Lung microvascular endothelial cell (primary cell): ENCODE measurements at places on chromosomes 1 and 21.

DNA sequence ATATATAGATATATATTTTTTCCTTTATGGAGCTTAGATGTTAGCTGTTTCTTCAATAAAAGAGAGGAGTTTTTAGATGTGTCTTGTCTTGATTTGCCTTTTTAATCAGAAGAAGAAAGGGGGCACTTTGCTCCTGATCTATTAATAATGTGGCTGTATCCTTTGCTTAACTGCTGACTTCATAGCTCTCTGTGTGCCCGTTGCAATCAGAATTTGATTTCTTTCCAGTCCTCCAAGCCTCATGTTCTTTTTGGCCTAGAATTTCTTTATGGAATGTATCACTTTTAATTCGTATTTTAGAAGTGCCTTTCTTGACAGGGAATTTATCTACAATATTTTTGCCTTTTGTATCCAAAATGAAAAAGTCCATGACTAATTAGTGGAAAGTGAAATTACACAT lies 85.3 kb downstream of the C1orf21 start:
- no peak for DNase-seq

DNA sequence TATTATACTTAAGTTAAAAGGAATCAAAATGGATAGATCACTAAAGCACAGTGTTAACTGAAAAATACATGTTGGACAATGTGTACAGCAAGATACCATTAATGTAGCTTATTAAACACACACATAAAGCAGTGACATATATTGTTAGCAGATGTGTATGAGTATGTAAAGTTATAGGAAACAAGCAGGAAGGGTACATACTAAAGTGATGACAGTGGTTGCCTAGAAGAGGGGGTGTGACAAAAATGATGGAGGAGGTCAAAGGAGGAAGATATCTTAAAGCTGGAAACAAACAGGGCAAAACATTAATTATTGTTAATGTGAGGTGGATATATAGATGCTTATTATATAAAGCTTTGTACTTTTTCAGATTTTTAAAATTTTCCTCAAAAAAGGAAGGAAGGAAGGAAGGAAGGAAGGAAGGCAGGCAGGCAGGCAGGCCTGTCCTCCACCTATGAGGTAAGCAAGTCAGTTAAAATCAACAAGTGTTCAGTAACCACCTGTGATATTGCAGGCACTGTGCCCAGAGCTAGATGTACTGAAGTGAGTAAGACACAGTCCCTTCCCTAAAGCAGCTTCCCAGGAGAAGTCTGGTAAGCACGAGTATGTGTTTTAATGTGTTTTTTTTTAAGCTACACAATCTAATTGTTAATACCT lies 252.9 kb upstream of the NR5A2 start:
- peak; percentile 79 for DNase-seq

- DNase-seq = no peak
Measured at GRCh38 chr1:162557536-162557935, 4.0 kb upstream of the UAP1 start.

GRCh38 chr1:201637282-201638079 lies 98.6 kb downstream of the NAV1 start:
- peak; percentile 55 for DNase-seq

DNA sequence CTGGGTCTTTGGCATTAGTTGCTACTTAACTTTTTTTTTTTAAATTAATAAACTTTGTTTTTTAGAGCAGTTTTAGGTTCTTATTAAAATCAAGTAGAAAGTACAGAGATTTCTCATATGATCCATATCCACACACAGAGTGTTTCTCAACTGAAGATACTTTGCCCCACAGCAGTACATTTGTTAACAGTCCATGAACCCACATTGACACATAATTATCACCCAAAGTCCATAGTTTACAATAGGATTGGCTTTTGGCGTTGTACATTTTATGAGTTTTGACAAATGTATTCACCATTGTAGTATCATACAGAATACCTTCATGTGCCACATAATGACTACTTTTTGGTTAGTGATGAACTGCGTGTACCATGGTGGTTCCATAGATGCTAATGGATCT lies 106.8 kb downstream of the ADGRL2 start:
- DNase-seq = no peak

DNA sequence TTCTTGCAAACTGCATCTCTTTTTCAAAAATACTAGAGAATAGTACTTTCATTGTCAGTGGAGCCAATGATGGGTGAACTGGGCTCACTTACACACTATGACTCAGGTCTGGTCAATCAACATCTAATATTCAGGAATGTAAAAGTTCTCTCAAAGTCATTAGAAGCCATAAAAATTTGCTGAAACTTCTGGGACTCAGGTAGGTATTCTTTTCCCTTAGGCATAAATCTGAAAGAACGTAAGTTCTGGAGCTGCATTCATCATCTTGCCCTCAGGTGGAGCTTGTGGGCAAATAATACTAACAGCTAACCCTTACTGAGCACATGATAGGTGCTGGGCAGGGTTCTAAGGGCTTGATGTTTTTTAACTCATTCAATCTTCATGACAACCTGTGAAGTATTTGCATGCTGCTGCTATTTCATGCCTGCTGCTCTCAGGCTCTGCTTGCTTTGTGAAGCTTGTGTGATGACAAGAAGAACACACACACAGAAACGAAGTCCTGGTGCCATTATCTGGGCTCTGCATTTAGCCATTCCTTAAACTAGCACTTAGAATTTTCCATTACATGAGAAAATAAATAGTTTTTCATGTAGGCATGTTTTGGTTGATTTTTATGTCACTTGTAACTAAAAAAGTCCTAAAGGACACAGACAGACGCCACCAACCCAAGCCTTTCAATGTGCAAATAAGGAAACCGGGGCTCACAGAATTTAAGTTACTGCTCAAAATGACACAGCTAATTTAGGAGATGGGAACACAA lies 394.2 kb upstream of the LYPLAL1 start:
- no peak for DNase-seq

- DNase-seq = no peak
Measured at GRCh38 chr1:50699795-50700194, 260.3 kb downstream of the FAF1 start.

GRCh38 chr1:11772458-11772857 lies 10.5 kb downstream of the C1orf167 start:
- no peak for DNase-seq

DNA sequence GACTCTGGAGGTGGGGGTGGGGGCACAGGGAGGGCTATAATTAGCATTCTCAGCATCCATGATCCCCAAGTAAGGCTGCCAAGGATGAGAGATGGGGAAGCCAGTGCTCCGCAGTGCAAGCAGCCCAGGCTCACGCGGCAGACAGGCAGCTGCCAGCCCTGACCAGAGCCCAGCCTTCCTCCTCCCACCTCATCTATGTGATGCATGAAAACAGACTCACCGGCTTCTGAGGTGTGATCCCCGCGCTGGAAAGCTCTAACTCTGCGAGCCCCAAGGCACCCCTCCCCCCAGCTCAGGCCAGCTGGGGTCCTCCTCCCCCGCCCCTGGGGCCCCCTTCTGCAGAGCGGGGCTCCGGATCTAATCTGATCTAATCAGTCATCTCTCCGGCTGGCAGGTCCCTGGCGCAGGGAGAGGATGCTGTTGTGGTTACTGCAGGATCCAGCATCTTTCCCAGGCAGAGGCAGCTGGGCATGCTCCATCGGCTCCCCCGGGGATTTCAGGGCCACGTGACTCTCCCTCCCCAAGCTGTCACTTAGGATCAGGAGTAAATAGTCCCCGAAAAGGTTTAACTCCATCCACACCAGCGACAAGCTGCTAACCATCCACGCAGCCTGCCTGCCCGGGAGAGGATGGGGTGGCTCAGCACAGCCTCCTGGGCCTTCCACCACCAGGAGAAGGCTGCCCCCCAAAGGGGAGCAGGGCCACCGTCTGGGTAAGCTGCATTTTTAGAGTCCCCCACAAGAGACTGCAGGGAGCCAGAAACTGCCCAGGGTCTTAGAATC lies at the start of gene PLEKHA6:
Gene PLEKHA6, minus strand, starts transcription at position 456 of the 782 bp plus-strand sequence. CDS start 86,202 bp downstream, outside the sequence.
- peak; percentile 48 for DNase-seq

DNA sequence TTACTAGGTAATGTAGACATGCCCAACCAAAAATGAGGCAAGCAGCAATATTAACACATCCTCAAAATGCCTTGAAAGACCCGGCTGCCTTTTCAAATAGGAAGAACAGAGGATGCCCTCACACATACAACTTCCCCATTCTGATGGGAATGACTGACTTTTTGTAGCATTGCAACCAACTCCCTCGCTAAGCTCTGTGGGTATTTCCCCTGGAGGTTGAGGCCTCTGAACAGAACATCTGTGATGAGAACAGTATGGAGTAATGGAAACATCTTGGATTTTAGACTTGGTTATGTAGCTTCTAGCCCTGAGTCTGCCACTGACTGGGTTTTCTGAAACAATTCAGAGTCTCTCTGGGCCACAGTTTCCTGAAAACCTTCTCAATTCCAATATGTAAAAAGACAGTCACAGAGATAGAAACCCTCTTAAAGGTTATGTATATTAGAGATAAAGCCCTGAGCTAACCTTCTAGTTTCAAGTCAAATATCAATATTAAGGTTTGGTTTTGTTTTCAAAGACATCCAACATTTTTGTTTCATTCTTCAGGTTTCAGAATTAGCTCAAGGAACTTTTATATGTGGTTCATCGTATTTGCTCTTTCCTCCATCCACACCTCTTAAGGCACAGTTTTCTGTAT lies 311.5 kb downstream of the SETD4 start:
- DNase-seq = no peak

DNA sequence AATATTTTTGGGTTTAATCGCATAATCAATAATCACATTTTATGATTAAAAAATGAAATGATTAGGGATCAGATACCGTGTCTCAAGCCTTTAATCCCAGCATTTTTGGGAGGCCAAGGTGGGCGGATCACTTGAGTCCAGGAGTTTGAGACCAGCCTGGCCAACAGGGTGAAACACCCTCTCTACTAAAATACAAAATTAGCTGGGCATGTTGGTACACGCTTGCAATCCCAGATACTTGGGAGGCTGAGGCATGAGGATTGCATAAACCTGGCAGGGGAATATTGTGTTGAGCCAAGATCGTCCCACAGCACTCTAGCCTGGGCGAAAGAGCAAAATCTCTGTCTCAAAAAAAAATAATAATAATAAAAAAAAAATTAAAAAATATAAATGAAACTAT lies 1581.4 kb downstream of the KCNT2 start:
- DNase-seq = no peak

DNA sequence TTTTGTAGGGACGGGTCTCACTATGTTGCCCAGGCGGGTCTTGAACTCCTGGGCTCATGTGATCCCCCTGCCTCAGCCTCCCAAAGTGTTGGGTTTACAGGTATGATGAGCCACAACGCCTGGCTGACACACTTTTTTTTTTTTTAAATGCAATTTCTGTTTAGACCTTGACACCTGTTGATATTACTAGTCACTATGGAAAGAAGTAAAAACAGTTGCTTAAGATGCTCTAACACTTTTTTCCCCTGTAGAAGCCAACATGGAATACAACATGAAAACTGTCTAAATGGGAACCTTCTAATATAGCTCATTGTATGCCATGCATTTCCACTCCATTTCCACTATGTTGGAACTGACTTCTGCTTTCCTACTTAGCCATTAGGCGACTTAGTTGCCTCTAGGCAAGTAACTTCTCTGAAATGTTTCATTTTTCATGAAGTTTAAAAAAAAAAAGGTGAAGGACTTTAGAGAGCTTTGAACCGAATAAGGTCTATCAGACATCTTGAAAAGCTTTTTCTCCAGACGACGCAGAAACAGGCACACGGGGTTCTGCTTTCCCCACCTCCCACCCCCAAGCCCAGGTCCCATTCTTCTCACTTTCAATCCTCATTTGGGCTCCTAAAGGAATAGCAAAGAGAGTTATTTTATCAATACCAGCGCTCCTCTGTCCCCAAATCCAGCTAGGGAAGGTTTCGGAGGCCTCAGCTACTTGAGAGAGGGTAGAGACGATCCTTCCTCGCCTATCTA lies 648 bp upstream of the DR1 start:
- no peak for DNase-seq

- no peak for DNase-seq
Measured at GRCh38 chr1:86239490-86239889, 82.9 kb upstream of the COL24A1 start.

- no peak for DNase-seq
Measured at GRCh38 chr1:170790651-170791071, 126.7 kb downstream of the PRRX1 start.

DNA sequence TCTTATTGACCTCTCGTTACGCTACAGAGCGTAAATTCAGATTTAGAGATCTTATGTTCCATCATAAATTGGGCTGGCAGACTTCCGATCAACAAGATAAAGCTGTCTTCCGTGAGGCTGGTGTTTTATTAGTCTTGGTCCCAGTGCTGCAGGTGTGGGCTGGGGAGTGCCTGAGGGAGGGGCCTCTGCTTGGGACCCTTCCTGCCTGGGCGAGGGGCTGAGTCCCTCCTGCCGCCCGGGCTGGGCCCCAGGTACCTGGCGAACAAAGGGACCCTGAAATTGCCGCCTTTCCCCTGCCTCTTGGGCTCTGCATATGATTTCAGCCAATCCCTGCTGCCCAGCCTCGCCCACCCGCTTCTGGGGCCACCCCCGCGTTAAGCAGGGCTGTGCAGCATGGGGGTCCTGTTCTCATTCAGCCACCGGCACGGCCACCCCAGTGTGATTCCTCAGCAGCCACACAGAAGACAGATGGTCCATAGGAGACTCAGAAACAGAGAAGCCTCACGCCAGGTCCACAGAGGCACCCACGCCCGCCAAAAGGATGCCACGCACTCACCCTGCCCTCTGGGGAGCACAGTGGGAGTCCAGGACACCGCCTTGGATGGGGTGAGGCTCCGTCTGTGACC lies 6.1 kb upstream of the SAMD11 start:
- DNase-seq = no peak

- DNase-seq = no peak
Measured at GRCh38 chr1:243416495-243416894, 160.7 kb downstream of the SDCCAG8 start.

DNA sequence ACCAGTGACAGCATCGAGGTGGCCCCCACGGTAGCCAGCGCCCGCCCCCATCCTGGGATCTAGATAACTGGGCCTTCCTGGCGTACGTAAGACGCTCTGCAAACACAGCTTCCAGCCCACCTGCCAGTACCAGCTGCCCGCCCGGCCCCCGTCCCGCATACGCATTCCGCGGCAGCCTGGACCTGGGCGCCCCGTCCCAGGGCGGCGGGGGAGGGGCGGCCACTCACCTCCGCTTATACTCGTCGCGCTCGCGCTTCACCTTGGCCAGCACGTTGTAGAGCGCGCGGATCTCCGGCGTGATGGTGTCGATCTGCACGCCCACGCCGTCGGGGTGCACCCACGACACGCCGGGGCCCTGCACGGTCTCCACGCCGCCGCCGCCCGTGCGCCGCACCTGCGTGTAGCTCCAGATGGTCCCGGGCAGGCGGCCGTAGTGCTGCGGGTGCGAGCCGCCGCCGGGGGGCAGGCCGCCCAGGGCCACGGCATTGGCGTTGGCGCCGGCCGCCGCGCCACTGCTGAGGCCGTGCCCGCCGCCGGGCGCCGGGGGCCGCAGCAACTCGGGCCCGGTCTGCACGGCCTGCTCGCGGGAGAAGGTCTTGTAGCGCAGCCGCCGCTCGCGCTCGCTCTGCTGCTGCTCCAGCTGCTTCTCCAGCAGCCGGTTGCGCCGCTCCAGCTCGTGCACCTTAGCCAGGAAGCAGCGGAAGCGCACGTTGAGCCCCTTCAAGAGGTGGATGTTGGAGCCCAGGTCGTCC lies 859 bp downstream of the IFFO2 start:
- peak; percentile 45 for DNase-seq

GRCh38 chr21:38527737-38528136 lies 29.5 kb upstream of the ERG start:
- no peak for DNase-seq

GRCh38 chr1:111989531-111990025 lies at the start of gene KCND3:
KCND3 (minus strand) TSS chr1:111989668.
- peak; percentile 29 for DNase-seq

GRCh38 chr1:193322211-193322610 lies 135.8 kb upstream of the B3GALT2 start:
- peak; percentile 76 for DNase-seq

GRCh38 chr1:241611063-241611462 lies 29.1 kb downstream of the CHML start:
- DNase-seq = peak; percentile 73

GRCh38 chr1:43388613-43389012 lies 987 bp downstream of the MED8 start:
- DNase-seq = peak; percentile 8
